ENCODE measurements at places on chromosomes 6 and 20.

- peaks cover 36% of the 10 kb centered on the region for H3K36me3 ChIP-seq
- DNase-seq, result no peak
- no peak overlapping the region for H3K27ac ChIP-seq
- peaks cover 3% of the 10 kb centered on the region for H3K4me1 ChIP-seq
Measured at GRCh38 chr6:43782764-43783513, 12.9 kb downstream of the VEGFA start.

DNA sequence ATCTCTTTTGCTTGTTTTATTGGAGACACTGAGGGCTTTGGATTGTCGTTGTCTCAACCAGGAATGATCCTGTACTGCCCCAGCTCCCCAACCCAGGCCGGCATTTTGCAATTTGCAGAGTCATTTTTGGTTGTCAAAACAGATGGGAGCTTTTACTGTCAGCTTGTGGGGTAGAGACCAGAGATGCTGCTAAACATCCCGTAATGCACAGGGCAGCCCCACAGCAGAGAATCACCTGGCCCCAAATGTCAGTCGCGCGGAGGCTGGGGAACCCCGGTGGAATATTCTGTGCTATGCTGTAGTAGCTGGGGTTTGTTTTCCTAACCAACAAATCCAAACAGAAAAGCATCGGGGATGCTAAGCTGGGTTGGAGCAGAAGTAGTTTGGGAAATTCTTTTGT, 99.7 kb downstream of the TSHZ2 start:
- peaks cover 4% of the 10 kb centered on the region for H3K4me1 ChIP-seq
- no peak overlapping the region for H3K4me3 ChIP-seq
- no peaks in the 10 kb centered on the region for H3K36me3 ChIP-seq

GRCh38 chr6:142686507-142686887, 258.5 kb downstream of the HIVEP2 start:
- no peak overlapping the region for H3K27ac ChIP-seq
- H3K36me3 ChIP-seq, result no peaks in the 10 kb centered on the region
- no peak overlapping the region for H3K4me3 ChIP-seq
- no peaks in the 10 kb centered on the region for H3K4me1 ChIP-seq
- DNase-seq, result peak; percentile 83

DNA sequence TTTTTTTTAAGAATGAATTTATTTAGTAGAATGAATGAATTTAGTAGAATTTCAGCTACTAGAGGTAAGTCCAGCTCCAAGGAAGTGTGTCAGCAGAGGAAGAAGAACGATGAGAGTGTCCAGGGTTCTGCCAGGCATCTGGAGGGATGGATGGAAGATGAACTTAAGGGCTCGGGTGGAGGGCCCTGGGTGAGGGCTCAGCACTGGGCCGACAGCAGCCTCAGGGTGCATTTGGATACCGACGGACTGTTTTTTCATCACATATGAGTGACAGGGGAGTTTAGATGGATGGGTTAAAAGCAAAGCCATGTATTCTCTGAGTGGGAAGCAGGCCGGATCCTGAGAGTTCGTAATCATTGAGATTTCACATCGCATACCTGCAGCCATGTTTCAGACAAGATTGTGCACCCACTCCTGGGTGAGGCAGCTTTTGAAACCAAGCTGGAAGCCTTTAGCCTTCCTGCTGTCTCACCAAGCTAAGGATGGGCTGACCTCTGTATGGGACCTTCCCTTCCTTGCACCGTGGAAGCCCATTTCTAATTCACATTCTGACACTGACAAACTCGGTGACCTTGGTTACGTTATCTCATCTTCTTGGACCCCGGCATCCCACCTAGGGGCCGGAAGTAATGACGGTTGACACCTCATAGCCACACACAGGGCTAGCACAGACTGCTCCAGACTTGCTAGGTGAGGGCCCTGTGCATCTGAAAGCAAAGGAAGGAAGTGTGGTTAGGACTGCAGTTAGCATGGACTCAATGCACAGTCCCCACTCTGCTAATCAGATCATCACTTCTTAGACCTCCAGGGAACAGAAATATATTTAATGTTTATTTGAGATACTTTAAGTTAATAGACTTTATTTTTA, 228.5 kb downstream of the SLC24A3 start:
- no peaks in the 10 kb centered on the region for H3K4me1 ChIP-seq
- no peak for DNase-seq
- H3K27me3 ChIP-seq, result no peaks in the 10 kb centered on the region

DNA sequence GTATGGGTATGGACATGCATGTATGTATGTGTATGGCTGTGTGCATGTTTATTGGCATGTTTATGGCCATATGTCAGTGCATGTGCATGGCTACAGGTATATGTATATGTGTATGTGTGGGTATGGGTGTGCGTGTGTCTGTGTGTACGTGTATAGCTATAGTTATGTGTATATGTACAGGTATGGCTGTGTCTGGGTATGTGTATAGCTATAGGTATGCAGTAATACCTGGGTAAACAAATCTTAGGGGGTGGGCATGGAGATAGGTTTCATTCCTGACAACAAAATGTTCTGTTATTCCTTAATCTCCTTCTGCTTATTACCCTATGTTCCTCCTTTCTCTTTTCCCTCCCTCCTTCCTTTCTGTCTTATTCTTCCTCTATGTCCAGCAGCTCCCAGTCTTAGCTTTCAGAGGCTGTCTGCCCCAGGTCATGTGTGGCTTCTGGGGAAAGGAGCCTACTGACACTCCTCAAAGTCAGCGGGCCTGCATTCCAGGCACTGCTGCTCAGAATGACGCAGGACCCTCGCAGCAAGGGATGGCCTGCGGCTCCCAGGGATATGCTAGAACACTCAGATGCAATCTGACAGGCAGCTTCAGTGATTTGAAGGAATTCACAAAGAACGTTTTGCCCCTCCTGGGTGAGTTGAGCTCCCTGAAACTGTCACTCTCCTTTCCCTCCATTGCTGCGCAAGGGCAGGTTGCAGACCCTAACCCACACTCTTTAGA, 139.3 kb upstream of the PHACTR1 start:
- no peak overlapping the region for H3K27ac ChIP-seq
- H3K4me1 ChIP-seq, result no peaks in the 10 kb centered on the region
- H3K4me3 ChIP-seq, result no peak overlapping the region
- H3K36me3 ChIP-seq, result no peaks in the 10 kb centered on the region

GRCh38 chr20:61345656-61346055, 93.6 kb downstream of the CDH4 start:
- H3K4me3 ChIP-seq, result no peak overlapping the region
- no peaks in the 10 kb centered on the region for H3K27me3 ChIP-seq
- H3K27ac ChIP-seq, result no peak overlapping the region
- peak; percentile 5 for DNase-seq

Data from lung (tissue), 17 donors.